Stimulated activated CD4-positive, alpha-beta T cell treated with anti-CD3 and anti-CD28 coated beads, Interleukin-2, amount 100 ng/mL, for 24 hours (primary cell): ENCODE measurements at places on chromosomes 2 and 18.
A peak's percentile ranks its signal among the peaks of the same experiment; 100 is the strongest.

- DNase-seq, result no peak
Measured at GRCh38 chr2:109218087-109218791, 89.2 kb downstream of the SH3RF3 start.

DNA sequence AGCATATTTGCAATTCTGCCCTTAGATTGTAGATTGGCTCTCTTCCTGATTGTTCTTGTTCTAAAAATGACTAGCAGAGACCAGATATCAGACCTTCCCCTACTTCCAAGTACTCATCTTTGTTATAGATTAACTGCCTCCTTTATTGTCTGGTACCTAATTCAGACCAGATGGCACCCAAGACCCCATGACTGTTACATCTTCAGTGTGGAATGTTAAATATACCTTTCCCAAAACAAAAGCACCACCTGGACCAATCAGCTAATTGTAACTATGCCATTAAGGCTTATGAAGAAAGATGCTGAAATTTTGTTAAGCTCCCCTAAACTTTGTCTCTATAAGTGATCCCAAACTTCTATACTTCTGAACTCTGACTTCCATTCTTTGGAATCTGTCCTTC is 12.0 kb upstream of the TFPI start:
- no peak for DNase-seq

GRCh38 chr2:149076863-149077412 is 38.4 kb downstream of the LYPD6B start:
- DNase-seq, result no peak

- peak; percentile 55 for DNase-seq
Measured at GRCh38 chr2:222861411-222862105, 722 bp downstream of the ACSL3 start.

DNA sequence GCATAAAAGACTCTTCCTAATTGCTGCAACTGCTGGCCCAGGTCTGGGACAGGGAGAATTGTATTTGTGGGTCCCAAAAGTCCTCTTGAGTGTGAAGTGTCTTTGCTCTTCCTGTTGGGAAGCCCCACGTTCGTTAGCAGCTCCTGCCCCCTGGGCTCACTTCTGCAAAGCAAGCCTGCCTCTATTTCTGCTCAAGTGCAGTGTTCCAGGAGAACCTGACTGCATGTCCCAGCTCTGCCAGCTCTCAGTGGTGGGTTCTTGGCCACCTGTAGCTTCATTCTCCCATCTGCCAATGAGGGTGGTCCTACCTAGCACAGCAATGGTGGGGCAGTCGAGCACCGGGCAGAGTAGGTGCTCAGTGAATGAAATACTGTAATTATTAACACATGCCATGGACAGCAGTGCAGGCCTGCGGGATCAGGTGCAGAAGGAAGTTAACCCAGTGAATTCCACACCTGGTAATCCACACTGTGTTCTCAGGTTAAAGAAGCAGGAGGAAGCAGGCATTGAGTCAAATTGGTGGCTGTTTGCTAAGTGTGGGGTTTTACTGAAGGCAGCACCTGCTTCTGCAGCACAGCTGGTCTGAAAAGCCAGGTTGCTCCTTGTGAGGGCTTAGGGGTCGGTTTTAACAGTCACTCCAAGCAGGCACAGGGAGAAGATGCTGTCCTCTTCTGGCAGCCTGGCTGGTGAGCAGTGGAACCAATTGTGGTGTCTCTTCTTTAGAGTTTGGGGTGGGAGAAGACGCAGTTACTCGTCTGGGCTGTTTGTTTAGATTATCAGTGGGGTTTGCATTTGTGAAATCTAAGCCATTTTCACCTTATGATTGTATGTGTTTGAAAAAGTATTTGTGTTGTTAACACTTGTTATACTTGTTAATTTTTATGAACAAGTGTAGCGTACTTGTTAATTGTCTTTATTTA is 54.3 kb downstream of the DGKD start:
- DNase-seq, result no peak

DNA sequence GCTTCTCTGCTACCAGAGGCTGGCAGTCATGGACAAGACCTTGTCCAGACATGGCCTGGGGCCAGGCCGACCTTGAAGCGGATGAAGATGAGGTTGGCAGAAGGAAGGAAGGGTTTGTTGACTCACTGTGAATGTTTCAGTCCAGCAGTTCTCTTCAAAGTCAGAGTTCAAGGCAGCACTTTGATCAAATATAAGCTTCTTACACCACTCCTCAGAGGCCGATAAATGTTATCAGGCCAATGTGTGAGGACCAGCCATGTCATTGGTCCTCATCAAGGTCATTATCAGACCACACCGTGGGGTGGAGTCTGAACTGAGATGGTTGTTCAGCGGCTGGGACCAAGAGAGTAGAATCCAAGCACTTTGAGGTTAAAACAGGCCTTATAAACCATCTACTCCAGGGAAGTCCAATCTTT is 35.5 kb downstream of the QPCT start:
- no peak for DNase-seq

DNA sequence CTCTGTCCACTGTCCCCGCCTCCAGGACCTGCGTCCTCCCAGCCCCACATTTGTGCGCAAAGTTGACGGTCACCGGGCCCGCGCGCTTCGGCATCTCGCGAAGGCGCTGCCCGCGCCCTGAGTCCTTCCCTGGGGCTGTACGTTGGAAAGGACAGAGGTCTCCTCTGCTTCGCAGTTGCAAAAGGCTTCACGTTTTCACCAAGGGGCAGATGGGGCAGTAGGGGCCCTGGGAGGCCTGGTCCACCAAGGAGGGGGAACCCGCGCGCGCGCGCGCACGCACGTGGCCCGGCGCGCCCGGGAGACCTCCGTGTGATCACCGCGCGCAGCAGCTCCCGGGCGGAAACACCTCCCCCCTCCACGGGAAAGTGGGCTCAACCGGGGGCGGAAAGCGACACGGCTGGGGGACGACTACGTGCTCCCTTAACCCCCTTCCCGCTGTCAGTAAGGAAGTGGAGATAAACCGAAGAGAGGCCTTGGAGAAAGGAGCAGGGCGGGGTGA is 21.9 kb downstream of the TEX44 start:
- peak; percentile 68 for DNase-seq

DNA sequence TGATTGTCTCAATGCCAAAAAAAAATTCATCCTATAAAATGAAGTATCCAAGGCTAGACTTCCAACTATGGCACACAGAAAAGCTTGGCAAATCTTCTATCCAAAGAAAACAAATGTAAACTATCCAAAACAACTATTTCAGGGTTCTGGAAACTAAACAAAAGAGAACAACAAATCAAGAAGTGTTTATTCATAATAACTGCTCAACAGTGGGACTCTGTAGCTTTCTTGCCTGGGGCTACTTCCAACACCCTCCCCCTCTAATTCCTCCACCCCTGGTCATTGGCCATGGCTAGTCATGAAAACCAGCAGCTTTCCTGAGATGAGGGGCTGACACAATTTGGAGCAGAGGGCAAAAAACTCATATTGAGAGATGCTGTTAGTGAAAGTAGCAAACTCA is 107.0 kb downstream of the EXOC6B start:
- no peak for DNase-seq

- no peak for DNase-seq
Measured at GRCh38 chr2:224882291-224883171, 159.7 kb downstream of the DOCK10 start.

DNA sequence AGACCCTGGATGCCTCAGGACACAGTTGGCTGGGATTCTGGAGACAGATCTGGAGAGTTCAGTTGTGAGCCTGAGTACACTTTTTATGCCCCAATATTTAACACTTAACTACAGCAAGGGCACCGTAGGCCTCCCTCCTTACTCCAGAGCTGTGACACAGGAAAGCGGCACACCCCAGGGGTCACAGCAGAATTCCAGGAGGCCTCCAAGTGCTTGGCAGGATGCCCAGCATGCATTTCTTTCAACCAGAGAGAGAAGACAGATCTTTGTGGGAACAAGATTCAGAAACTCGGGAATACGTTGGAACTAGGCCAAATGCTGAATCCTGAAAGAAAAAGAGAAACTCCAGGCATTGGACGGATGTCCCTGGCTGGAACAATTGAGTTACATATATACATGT is 199.2 kb upstream of the NT5C1B start:
- no peak for DNase-seq

DNA sequence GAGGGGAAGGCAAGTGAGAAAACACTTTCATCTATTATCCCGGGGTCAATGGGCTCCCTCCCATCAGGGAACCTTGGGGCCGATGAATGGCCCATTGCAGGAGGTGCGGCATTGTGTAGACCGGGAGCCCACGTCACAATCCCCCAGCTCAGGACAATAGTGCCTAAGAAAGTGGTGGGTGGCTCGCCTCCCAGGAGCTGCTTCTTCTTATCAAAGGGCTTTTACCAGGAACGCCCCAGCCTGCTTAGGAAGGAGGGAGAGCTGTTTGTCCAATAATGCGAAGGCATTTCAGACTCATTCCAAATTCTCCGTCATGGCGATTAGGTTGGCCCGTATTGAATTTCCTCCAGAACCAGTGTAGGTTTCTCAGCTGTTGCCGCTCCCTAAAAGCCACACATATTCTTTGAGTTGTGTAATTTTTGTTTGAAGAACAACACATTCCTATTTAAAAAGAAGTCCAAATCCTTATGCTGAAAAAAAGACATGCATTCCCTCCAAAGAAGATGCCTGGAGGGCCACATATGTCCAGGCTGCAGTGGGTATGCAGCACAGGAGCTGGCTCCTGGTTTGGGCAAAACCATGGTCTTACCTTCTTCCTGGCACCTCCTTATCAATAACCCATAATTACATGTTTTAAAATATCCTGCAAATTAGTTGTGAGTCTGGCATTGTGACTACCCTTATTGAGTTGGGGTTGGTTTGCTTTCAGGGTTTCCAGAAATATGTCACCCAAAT is 264.7 kb downstream of the MYCN start:
- no peak for DNase-seq

DNA sequence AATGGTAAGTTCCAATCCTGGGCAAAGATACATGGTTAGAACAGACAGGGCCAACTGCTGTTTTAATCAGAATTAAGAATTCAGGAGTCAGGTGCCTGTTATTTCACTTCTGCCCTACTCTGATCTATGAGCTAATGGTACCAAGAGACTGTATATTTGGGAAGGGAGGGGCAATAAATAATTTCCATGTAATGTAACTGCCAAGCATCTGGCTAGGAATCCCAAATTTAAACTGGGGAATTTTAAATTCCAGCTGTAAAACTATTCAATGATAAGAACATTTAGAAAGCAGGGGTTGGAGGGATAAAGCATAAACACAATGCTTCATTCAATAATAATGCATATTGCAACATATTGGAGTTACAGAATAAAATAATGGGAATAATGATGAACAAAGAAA is 49.7 kb downstream of the SCN7A start:
- DNase-seq, result no peak

GRCh38 chr2:126656431-126657147 is 631 bp downstream of the GYPC start:
- DNase-seq, result peak; percentile 60

- no peak for DNase-seq
Measured at GRCh38 chr18:35590935-35591334, 9.4 kb downstream of the GALNT1 start.

GRCh38 chr2:173393186-173393585 is 38.5 kb downstream of the CDCA7 start:
- DNase-seq, result no peak

DNA sequence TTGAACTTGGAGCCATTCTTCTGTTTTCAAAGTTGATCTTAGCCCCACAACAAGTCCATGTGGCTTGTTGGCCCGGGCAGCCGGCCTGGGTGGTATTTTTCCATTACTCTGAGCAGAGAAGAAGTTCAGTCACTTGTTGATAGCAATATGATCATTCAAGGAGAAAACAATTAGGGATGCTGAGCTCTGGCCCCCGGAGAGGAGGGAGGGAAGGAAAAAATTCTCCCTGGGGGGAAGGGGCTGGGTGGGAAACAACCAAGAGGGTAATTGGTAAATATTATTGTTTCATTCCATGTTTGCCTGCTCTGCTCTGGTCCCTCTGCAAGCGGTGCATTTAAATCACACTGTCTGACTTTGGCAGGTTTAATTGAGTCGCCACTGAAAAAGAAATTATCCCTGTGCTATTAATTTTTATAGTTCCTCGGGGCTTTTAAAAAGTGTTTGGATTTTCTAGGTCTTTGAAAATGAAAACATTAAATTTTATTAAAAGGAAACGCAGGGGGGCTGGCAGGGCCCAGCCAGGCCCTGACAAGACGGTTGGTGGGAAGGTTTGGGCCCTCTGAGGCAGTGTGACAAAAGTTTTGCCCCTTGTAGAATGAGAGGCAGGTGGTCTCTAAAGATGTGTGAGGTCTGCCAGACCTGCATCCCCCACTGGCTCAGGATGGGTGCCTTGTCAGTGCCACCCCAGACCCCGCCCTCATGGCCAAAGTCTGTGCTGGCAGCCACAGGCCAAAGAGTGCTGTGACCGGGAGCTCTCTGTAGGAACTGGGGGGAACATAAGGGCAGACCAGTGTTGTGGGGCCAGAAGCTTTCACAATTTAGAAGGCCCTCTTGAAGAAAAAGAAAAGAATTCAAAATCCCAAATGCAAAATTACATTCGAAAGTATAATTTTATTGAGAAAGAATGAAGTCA is 52.5 kb upstream of the SLC14A2 start:
- DNase-seq, result no peak

DNA sequence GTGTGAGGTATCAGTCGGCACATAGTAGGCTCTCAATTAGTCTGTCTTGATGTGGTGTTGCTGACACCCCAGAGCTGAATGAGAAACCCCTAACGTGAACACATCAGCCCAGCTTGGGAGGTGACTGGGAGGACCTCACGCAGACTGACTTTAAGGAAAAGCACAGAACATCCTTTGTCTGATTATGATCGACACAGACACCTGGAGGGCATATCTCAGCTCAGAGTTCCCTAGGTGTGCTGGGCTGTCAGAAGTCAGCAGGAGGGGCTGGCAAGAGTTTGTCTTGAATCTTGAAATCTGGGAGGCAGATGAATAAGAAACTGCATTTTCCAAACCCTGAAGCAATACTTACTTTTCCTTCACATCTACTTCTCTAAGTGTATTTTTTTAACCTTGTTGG is 16.8 kb upstream of the MYCN start:
- DNase-seq, result no peak

- DNase-seq, result no peak
Measured at GRCh38 chr2:191864628-191865374, 17.9 kb upstream of the CAVIN2 start.

DNA sequence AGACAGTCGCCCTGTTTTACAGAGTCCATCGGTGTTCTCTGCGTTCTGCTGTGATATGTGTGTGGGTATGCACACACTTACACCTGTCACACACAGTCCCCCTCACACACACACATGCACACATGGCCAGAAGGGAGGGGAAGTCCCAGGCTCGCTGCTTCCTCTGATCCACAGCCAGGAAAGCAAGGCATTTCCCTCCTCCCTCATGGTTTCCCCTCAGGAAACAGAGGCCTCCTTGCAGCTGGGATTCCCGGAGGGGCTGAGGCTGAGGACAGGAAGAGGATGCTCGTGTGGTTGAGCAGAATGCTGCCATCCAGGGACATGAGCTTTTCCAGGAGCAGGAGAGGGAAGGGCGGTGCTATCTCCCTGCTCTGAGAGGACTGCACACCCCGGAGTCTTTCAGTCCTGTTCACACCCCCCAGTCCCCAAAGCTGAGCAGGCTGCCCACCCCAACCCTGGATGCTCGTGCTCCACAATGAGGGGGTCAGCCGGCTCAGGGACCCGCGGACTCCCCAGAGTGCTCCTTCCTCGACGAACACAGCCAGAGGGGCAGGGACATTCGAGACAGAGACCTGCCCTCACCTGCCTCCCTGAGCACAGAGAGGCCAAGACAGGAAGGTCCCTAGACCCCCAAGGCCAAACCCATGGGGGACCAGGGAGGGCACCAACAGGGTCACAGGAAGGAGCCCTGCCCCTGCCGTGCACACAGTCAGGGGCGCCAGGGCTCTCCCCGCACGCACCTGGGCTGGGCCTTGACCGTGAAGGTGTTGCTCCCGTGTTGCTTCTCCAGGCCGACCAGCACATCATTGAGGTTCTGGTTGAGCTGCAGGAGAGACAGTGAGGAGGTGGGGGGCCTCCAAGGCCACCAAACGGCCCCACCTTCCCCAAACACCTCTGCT is 45.3 kb downstream of the BIN1 start:
- no peak for DNase-seq
